ENCODE measurements at places on chromosomes 2 and 18. TPM values are rescaled to one million over a fixed set of nuclear protein-coding genes. Genes with fewer than 3 reads are reported as not detected.

The PROC gene
- total RNA-seq, result 0.58 TPM

The CCDC102B gene
- 13.3 TPM for total RNA-seq

The C2orf80 gene
- total RNA-seq, result not detected

- H3K27me3 ChIP-seq, result no peaks in the 10 kb centered on the region
- no peak overlapping the region for H3K4me3 ChIP-seq
- peaks cover 6% of the 10 kb centered on the region for H3K4me1 ChIP-seq
Measured at GRCh38 chr2:37657471-37657870, 14.0 kb downstream of the CDC42EP3 start.

DNA sequence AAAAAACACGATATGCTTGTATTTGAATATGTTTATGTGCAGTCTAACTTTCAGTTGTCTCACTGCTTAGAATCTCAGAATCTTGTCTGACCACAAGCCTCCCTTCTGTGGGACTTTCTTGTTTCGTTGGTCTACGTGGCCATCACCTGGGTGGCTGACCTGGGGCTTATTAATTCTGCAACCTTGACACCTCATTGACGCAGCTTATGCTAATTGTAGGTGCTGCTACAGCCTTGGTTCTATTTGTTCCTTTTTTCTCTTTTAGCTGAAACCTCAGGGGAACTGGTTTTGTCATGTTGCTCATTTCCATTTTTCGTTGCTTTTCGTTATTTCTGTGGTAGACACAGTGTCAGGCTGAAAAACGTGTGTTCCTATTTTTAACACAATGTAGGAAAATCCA is 273.7 kb downstream of the SLC4A3 start:
- no peaks in the 10 kb centered on the region for H3K36me3 ChIP-seq
- no peaks in the 10 kb centered on the region for H3K4me1 ChIP-seq

- no peak overlapping the region for H3K27ac ChIP-seq
- no peaks in the 10 kb centered on the region for H3K36me3 ChIP-seq
- no peaks in the 10 kb centered on the region for H3K27me3 ChIP-seq
- no peaks in the 10 kb centered on the region for H3K4me1 ChIP-seq
Measured at GRCh38 chr18:10242936-10243680, 211.3 kb upstream of the APCDD1 start.

- no peaks in the 10 kb centered on the region for H3K4me1 ChIP-seq
- no peak overlapping the region for H3K4me3 ChIP-seq
- no peak overlapping the region for H3K27ac ChIP-seq
- no peak for DNase-seq
Measured at GRCh38 chr2:69287544-69287943, 99.5 kb downstream of the GFPT1 start.

DNA sequence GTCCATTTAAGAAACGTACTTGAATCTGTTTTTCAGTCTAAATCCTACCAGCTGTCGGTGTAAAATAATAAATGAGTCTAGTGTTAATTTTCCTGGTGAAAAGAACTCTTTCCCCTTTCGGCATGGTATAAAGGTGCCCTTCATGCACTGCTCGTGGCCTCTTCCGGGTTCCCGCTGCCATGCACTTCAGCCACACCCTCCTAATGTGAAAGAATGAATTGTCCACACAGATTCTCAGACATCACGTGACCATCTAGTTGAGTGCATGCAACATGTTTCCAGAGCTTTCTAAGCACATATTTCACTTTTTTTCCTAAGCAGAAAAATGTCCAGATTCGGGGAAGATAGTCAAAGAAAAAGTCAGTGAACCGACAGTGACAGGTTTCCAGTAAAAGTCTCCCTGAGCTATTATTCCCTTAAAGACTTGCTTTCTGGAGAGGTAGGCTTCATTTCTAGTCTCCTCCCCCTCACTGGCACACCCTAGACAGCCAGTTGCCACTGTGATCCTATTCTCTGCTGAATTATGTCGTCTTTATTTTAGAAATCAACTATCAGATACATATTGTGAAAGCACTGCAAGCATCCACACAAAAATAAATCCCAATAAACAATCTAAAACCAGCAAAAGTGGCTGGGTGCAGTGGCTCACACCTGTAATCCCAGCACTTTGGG is 65.9 kb upstream of the RPL31 start:
- DNase-seq, result no peak
- no peak overlapping the region for H3K27ac ChIP-seq
- H3K4me1 ChIP-seq, result peaks cover 10% of the 10 kb centered on the region
- H3K36me3 ChIP-seq, result no peaks in the 10 kb centered on the region
- H3K4me3 ChIP-seq, result no peak overlapping the region
